Effector CD4-positive, alpha-beta T cell (primary cell): ENCODE measurements at places on chromosomes 7 and 10.

DNA sequence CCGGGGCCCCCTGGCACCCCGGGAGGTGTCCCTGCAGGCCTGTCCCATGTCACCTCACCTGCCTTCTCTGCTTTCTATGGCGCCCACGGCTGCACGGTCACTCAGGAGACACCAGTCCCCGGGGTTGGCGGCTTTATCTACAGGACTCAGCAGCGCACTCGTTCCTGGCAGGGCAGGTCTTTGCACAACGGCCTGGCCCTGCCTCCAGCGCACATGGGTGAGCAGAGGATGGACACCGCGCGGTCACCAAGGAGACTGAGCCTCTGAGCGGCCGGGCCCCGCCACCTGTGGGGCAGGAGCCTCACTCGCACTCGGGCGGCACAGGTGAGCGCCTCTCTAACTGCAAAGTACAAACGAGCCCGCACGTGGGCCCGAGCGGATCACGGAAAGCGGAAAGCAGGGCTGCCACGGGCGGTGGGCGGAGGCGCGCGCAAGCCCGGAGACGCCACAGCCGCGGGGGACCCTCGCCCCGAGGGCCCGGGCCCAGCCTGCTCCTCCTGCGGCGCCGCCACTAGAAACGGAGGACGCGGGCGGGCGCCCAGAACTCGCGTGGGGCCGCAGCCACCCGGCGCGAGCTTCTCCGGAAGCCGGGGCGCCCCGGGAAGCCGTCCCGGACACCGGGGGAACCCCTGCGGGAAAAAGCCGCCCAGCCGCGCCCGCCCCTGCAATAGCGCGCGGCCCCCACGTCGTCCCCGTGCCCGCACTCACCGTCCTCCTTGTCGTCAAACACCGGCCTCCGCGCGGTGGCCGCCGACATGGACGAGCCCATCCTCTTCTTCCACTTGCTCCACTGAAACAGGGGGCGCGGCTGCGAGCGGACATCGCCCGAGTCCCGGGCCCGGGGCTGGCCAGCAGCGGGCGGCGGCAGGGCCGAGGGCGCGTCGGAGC lies 642 bp downstream of the STK32C start:
- peak; percentile 27 for DNase-seq

- no peak for DNase-seq
Observed at GRCh38 chr10:86325158-86325557, 41.4 kb downstream of the GRID1 start.

- DNase-seq, result no peak
Observed at GRCh38 chr7:146492017-146492416, 375.4 kb downstream of the CNTNAP2 start.

- DNase-seq, result no peak
Observed at GRCh38 chr10:29877793-29878491, 181.4 kb downstream of the JCAD start.

GRCh38 chr10:100733329-100733728 lies 12.1 kb upstream of the PAX2 start:
- DNase-seq, result no peak

GRCh38 chr7:131087756-131088658 lies 239.7 kb upstream of the MKLN1 start:
- no peak for DNase-seq

DNA sequence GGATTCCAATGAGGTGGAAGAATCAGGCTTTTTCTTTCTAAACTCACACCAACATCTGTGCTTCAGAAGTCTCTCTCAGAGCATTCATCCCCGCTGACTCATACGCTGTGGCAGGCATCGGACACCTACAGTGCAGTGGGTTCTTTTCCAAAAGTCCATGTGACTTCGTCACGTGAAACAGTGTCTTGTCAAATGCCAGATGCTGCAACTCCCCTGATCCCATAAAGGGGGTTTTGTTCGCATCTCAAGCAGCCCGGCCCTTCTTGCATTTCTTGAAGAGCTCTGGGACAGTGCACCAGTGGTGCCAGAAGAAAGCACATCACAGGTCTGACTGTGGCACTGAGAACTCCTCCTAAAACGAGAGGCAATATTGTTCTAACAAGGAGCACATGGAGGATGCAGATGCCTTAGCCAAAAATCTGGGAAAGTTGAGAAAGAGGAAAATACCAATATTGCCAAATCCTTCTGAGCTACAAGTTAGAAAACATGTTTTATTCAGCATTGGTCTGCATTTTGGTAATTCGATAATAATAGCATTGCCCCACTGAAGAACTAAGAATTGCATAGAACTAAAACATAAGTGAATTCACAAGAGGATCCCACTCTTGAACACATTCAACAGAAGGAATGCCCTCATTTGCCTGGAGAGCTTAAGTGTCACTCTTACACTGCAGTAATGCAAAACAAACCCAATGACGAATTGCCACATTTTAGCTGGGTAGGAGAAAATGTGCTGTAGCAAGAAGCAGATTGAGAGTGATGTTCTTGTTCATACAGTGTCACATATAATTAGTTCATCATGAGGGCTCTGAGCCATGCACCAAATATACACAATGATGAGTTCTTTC lies 204.4 kb downstream of the CXCL12 start:
- DNase-seq, result no peak

DNA sequence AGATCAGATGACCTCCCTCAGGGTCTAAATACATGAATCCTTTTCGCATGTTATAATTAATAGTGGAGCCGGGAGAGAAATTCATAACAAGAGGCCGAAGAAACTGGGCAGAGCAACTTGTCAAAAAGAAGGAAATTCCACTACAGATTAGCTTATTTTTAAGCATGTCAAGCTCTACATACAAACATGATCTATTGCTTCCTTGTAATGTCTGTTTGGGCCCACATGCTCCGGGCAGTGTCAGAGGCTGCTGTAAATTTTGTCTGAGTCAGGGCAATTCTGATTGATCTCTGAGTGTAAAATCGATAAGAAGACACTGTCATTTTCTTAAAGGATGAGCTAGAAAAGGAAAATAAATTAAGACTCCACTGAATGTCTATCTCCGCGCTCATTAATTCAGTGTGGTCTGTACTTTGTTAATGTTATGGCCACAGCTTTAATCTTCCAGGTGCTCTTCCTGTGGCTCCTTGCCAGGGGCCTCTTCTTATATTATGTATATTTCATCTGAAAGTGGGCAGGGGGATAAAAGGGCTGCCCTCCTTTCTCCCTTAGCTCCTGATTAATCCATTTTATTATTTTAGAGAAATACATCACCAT lies 194.1 kb upstream of the SP8 start:
- DNase-seq, result no peak

GRCh38 chr10:114437473-114438292 lies 33.4 kb upstream of the AFAP1L2 start:
- DNase-seq, result no peak

DNA sequence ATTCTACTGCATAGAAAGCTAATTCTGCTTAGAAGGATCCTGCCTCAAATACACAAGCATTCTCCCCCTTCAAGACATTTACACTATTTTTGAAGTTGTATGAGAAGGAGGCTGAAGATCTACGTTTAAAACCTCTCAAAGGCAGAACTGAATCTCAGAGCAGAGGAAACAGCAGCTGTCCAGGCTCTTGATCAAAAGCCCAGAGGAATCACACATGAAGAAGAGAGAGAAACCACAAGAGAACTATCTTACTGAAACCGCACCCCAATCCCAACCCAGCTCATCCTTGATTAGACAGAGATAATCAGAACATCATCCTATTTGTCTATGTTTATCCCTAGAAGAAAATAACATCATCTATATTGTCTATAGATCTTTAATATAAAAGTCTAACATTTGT lies 2.2 kb upstream of the DNAJC1 start:
- no peak for DNase-seq

- no peak for DNase-seq
Observed at GRCh38 chr10:83984256-83984640, 155.1 kb upstream of the GHITM start.

- DNase-seq, result no peak
Observed at GRCh38 chr7:103658055-103659005, 212.3 kb upstream of the SLC26A5 start.

- DNase-seq, result peak; percentile 8
Observed at GRCh38 chr10:50614444-50615137, 9.2 kb downstream of the SGMS1 start.

- DNase-seq, result no peak
Observed at GRCh38 chr10:35912615-35913569, 270.8 kb upstream of the FZD8 start.

GRCh38 chr7:42210333-42210732 lies 26.7 kb downstream of the GLI3 start:
- no peak for DNase-seq

GRCh38 chr7:126755381-126755780 lies 497.4 kb downstream of the GRM8 start:
- no peak for DNase-seq

- no peak for DNase-seq
Observed at GRCh38 chr7:90256778-90257177, 11.8 kb downstream of the CFAP69 start.

DNA sequence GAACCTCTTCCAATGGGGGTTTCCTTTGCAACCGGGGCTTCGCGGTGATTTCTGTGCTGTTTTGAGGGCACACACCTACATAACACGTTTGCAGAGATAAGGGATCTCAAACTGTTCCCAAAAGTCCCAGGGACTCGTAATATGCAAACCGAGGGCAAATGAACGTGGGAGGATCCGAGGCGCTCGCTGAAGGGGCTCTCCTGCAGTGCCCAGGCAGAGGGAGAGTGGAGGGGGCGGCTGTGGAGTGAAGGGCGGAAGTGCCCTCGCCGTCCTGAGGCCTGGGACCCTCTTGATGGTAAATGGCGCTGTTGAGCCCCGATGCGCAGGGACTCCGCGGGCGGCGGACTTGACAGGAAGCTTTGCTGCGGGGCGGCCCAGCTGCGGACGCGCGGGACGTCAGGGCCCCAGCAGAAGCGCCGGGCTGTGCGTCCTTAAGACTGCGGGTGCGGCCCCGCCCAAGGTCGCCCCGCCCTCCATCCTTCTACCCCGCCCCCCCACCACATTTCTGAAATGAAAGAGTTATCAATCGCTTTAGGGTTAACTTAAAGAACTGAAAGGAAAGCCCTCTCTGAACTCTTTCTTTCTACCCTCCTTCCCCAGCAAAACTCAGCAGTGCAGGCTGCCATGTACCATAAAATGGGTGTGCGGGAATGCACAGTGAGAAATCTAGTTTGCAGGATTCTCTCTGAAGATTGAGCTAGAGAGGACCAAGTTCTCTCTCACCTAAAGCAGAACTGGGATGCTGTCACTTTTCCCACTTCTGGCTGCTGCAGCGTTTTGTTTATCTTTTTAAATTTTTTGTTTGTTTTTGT lies 151.8 kb upstream of the YAE1 start:
- no peak for DNase-seq

DNA sequence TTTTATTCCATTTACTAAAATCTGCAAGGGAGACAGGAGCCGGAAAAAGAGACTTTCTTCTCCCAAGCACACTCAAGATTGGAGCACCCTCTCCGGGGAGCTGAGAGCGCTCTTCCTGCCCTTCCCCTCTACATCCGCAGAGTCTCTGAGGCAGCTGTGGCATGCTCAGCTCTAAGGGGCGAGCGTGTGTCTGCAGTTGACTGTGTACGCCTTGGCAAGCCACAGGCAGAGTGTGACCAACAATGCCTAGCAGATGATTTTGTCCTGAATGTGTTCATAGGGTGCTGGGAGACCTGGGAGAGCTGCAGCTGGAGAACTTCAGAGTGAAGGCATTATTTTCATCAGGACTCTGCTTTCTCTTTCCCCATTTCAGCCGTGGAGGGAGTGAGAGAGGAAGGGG lies 20.7 kb downstream of the MTURN start:
- no peak for DNase-seq

- DNase-seq, result no peak
Observed at GRCh38 chr7:135929722-135930141, 47.4 kb downstream of the MTPN start.

GRCh38 chr7:151451626-151452571 lies 12.0 kb upstream of the CRYGN start:
- no peak for DNase-seq

DNA sequence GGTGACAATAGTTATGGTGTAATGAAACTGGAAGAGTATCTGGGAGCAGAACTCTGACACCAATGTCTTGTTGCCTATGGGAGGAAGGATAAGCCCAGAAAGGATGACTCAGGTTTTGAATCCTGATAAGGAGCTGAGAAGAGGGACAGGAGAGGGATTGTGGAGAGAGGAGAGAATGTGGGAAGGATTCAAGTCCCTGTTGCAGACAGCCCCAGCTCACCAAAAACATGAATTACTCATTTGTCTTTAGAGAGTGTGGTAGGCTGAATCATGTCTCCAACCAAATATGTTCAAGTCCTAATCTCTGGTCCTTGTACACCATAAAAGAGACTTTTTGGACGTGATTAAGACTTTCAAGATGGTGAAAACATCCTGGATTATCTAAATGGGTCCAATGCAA lies 206.9 kb upstream of the PHYHIPL start:
- no peak for DNase-seq

DNA sequence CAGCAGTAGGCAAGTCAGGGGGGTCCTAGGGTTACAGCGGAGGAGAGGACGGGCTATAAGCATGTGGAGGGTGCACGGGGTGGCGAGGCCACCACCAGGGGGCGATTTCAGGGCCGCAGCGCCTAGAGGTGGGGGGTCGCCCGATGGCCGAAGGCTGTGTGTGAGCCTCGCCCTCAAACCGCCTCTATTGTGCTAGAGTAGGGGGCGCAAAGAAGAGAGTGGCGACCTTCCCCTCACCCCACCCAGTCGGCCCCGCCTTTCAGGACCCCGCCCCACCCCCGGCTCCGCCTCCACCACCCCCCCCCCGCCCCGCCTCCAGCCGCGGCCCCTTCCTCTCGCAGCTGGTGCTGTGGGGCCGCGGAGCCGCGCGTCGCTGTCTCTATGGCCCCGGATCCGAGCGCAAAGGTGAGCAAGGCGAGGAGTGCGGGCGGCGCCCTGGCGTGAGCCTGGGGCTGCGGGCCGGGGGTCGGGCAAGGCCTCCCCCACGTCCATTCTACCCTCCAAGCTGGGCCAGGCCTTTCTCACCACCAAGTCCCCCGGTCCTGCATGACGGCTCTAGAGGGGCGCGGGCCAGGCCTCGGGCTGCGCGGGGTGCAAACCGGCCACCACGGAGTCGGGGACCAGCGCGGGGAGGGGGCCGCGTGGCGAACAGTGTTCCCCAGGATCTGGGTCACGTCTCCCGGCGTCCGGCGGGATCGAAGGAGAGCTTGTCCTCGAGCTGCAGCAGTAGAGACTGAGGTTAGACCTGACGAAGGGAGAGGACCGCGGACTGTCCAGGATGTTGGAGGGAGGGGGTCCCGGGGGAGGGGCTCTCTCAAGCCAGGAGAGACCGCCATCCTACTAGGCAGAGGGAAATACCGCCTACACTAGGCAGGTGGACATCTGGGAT lies at the start of gene SEMA4G:
SEMA4G (plus strand) TSS at position 318 of the 889 bp plus-strand sequence. CDS start 3,409 bp downstream, outside the sequence.
- DNase-seq, result peak; percentile 24
